ENCODE measurements at places on chromosomes 1 and 21.

- DNase-seq, result no peak
Measured at GRCh38 chr1:39115271-39116110, 89.0 kb upstream of the MACF1 start.

GRCh38 chr21:27589781-27590180, 622.9 kb upstream of the ADAMTS5 start:
- no peak for DNase-seq

DNA sequence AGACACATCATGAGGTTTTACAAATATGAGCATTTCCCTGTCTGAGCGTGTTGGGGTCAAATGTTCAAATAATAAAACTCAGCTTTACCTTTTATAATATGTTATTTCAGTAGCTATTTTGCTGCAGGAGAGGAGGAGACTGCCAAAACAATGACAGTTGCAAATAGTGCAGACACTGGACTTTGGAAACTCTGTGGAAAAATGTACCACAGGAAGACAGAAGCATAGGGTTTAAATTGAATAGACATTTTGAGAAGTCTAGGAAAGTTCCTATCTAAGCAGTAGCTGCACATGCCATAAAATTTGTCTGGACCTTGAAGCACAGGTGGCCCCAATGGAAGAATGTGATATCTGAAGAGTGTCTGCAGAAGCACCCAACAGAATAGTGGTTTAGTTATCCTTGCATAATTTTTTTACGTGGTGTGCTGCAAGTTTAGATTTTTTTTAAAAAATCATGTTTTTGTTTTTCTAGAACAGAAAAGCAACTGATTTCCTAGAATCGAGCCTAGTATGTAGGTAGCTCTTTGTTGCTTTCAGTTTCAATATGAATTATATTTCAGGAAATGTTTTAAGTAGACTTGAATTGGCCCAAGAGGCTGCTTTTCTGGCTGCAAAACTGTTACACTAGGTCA, 14.0 kb upstream of the GBP5 start:
- no peak for DNase-seq

GRCh38 chr1:22966309-22966708, 6.4 kb downstream of the LACTBL1 start:
- DNase-seq, result no peak

- DNase-seq, result no peak
Measured at GRCh38 chr1:197319631-197320030, 51.6 kb downstream of the CRB1 start.

GRCh38 chr1:101849356-101849755, 147.4 kb downstream of the OLFM3 start:
- DNase-seq, result no peak

- DNase-seq, result no peak
Measured at GRCh38 chr1:70542856-70543255, 131.8 kb downstream of the CTH start.

DNA sequence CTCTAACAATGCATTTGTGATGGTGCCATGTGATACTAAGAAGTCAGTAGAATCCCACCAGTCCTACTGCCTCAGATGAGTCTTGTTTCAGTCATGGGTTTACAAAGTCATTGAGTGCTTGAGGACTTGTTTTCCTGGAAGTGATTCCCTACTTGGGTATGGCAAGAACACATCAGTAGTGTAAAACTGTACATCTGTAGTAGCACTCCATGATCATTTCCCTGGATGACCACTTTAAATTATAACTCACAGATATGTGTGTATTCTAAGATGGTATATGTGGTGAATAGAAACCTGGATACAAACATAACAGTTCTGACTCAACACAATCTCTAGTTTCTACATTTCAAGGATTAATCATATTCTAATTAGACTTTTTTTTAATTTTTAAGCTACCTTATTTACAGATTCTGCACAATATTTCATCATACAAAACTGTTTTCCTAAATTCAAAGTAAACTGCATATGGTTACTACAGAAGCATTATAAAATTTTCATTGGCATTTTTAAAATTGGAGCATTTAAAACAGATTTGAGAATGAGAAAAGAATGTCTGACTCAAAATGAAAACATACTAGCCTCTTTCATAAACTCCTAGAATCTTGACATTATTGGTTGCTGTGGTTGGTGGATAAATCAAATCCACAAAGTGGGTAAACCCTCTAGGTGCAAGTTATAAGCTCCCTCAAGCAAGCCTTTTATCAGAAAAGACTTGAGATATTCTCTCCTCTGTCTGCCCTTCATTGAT, 6.8 kb upstream of the PSMG1 start:
- DNase-seq, result no peak

DNA sequence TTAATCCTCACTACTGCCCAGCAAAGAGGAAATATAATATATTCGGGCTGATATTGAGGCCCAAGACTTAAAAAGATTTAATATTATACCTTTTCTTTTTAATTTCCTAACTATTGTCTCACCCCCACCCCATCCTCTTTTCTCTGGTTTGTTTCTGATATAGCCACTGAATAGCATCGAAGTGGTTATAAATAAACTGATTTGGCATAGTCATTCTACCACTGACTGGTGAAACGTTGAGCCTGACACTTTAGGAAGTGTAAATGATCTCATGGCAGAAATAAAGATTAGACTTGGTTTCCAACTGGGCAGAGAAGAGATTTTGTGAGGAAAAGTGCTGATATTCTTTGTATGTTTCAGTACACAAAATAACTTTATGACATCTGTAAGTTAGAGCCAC, 39.3 kb downstream of the DTL start:
- no peak for DNase-seq

GRCh38 chr21:16420031-16420724, 690.4 kb downstream of the USP25 start:
- DNase-seq, result peak; percentile 46

GRCh38 chr1:155277902-155278688, 832 bp downstream of the HCN3 start:
- peak; percentile 59 for DNase-seq

- DNase-seq, result no peak
Measured at GRCh38 chr1:15296585-15297321, 49.7 kb downstream of the FHAD1 start.

- DNase-seq, result no peak
Measured at GRCh38 chr1:183730886-183731573, 73.9 kb upstream of the RGL1 start.

GRCh38 chr21:45338311-45339017, 50.8 kb upstream of the POFUT2 start:
- no peak for DNase-seq

DNA sequence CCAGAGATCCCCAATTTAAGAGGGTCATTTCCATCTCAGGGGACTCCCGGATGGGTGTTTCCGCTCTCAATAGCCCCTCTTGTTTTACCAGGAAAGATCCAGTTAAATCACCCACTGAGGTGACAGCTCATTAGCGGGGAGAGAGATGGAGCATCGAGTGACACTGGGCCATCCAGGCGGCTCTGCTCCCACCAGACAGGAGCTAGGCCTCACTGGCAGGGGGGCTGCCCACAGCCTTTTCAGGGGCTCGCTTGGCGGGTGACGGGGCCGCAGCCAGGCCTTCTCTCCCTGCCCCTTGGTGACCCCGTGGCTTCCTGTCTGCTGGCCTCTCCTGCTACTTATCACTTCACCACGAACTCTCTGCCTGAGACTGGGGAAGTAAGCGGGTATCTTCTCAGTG, 26.7 kb upstream of the SPSB1 start:
- DNase-seq, result no peak

GRCh38 chr1:206896261-206896660, 982 bp upstream of the IL24 start:
- no peak for DNase-seq

- no peak for DNase-seq
Measured at GRCh38 chr1:38250356-38250755, 203.8 kb upstream of the POU3F1 start.

DNA sequence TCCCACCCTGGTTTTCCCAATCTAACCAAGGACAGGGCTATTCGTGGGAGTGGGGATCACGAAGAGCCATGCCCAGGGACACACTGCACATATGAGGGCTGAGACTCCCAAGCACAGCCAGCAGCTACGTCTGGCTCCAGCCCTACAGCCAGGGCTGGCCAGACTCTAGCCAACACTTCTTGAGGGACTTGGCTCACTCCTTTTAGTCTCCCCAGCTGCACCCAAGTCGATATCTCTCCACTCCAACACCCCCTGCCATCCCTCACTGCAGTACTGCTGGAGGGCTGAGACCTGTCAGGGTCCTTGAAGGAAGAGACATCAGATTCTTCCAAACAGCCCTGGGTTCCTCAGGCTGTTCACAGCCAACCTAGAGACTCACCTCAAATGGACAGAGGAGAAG, 62.6 kb downstream of the CD46 start:
- no peak for DNase-seq

GRCh38 chr1:6757719-6758435, 27.4 kb upstream of the CAMTA1 start:
- DNase-seq, result no peak

DNA sequence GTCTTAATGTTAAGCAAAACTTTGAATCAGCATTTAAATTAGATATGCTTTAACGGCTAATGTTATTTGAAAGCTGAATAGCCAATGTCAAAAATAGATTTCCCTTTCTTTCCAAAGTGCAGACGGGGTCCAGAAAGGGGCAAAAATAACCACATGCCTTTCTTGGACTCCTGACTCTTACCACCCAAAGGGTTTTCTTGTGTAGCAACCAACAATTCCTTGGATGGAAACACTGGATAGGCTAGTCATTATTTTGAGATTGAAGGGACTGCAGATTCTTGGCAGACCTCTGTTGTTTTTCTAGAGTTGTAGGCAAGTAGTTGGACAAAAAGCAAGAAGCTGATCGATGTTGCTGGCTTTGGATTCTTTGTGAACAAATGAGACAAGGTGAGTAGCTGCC, 107.0 kb downstream of the MRPS6 start:
- no peak for DNase-seq

DNA sequence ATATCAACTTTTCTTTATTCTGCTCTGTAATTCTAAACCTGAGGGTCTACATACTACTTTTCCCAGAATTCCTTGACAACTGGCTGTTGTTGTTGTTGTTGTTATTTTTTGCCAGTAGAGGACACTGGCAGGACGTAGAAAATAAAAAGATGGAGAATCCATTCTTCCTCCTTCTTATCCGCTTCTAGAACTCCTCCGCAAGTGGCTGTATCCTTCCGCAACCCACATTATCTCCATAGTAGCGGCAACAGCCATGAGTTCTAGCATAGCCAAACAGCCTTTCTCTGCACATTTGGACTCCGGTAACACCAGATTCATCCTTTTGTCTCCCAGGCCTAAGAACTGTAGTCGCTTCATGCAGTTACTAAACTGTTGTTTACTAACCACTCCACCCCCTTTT, 91.1 kb upstream of the CACHD1 start:
- no peak for DNase-seq

DNA sequence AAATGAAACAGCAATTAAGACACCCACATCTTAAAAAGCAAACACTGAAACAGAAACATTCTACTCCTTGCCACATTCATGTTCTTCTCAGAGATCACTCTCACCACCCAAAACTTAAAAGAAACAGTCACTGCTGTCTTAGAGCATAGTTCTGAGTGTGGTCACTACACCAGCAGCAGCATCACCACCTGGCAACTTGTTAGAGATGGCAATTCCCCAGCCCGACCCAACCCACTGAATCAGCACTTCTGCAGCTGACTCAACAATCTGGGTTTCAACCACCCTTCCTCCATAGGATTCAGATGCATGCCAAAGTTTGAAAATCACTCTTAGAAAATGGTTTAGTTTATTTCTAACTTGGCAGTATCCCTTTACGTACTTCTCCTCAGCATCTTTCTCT, 126.1 kb downstream of the CDC42BPA start:
- DNase-seq, result no peak

- no peak for DNase-seq
Measured at GRCh38 chr1:58735586-58735985, 35.7 kb upstream of the MYSM1 start.

DNA sequence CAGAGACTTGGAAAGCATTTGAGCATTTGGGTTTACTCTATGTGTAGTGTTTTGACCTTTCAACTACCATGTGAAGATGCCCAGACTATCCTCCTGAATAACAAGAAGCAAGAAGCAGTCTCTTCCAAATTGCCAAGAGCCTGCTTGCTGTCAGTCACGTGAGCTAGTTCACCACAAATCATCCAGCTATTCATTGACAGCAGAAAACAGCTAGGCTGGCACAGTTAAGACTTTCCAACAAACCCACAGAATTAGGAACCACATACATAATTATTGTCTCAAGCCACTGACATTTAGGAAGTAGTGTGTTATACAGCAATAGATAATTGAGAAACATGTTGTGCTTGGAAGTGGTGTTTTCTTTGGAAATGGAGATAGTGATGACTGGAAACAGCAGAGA, 1652.0 kb downstream of the NCAM2 start:
- DNase-seq, result no peak

- DNase-seq, result no peak
Measured at GRCh38 chr1:115466433-115466832, 128.4 kb upstream of the NGF start.

- no peak for DNase-seq
Measured at GRCh38 chr1:209375097-209375496, 208.4 kb upstream of the CAMK1G start.

- no peak for DNase-seq
Measured at GRCh38 chr21:33850401-33850800, 65.2 kb downstream of the ATP5PO start.

DNA sequence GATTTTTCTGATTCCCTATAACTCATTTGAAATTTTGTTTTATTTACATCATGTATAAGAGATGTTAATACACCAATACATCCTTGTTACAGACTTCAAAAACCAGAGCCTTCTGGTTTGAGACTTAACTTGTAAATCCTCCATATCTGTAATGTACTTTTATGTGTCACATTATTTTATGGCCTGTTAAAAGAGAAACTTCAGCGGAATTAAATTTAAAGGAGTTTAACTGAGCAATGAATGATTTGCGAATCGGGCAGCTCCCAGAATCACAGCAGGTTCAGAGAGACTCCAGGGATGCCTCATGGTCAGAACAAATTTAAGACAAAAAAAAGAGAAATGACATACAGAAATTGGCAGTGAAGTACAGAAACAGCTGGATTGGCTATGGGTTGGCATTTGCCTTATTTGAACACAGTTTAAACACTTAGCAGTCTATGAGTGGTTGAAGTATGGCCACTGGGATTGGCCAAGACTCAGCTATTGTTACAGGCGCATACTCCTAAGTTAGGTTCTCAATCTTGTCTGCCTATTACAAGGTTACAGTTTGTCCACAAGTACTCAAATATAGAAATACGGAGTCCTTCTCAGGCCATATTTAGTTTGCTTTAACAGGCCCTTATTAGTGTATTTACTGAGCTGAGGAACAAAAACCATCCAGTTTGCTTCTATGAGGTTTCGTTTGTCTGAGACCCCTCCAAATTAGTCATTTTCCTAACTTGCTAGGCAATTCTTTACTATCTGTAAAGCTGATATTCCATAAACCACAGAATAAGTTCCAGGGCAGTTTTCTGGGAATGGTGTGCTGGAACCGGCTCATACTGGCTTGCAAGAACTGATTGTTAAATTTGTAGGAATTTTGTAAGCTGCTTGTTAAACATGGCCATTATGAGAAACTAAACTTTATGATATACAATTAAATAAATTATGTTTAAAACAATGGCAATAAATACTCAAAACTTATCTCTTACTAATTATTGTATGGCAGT, 56.2 kb upstream of the WDR26 start:
- no peak for DNase-seq

Data from right kidney (tissue), 9 donors.